ENCODE measurements at places on chromosomes 1 and 21.

DNA sequence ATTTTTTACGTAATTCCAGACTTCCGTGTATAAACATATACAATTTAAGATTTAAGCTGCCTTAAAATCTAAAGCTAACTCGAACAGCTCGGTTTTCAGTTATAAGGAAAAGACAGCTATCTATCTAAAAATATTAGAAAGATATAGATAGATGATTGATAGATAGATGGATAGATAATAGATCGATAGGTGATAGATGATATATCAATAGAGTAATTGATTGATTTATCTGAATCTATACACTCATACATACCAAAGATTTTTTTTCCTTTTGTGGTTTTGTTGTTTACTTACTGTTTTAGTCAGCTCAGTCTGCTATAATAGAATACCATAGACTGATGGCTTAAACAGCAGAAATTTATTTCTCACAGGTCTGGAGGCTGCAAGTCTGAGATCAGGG lies 278.5 kb upstream of the PLD5 start:
- no peak for DNase-seq

- no peak for DNase-seq
These were observed 15.9 kb upstream of the CEP350 start for GRCh38 chr1:179938752-179939151.

DNA sequence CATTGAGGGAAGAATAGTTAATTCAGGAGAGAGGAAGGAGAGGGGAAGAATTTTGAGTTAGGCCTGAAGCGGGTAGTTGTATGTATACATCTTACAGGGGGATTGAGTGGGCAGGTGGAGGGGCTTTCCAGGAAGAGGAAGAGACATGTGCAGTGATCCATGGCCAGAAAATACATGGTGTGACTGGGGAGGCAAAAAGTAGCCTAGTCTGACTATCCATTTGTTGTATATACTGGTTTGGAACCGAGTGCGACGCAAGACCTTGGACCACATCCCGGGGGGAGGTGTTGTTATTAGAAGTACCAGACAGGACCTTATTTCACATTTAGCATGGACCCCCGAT lies 158.3 kb downstream of the SDCCAG8 start:
- DNase-seq = no peak

- no peak for DNase-seq
These were observed 197.0 kb downstream of the GABPA start for GRCh38 chr21:25931765-25932164.
